ENCODE measurements at places on chromosomes 11 and 22. TPM values are rescaled to one million over a fixed set of nuclear protein-coding genes. Genes with fewer than 3 reads are reported as not detected.

- DNase-seq, result no peak
These were observed 1292.1 kb downstream of the TBC1D22A start for GRCh38 chr22:48054596-48054995.

DNA sequence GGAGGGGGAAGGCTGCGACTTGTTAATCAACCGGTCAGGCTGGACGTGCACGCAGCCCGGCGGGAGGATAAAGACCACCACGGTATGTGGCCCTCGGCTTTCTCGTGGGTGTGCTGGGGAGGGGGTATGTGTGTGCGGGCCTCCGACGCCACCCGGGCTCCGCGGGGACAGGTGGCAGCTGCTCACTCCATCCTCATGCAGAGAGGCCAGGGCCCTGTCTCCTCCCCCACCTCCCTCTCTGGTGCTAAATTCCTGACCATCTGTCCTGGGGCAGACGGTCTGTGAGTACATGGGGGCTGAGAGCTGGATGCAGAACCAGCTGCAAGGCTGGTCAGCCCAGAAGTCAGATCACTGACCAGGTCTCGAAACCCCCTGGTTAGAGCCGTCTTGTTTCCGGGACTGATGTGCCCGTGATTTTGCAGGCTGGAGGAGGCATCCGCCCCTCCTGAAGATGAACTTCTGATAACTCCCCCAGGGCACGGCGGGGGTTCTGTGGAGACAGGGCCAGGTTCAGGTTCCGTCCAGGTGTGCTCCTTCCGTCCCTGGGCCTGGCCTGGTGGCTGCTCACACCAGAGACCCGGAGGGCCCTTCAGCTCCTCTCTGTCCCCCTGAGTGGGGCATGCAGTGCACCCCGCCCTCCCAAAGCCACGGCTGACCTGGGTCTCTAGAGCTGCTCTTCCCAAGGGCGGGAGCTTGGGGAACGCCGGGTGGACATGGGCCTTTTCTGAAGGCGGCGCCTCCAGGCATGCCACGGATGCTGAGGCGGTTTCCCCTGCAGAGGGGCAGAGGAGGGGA is 1119.7 kb downstream of the BRD1 start:
- DNase-seq, result peak; percentile 34

The ATM gene
- total RNA-seq, result 172 TPM

GRCh38 chr11:6413791-6414201 is 5.1 kb downstream of the APBB1 start:
- no peak for DNase-seq

DNA sequence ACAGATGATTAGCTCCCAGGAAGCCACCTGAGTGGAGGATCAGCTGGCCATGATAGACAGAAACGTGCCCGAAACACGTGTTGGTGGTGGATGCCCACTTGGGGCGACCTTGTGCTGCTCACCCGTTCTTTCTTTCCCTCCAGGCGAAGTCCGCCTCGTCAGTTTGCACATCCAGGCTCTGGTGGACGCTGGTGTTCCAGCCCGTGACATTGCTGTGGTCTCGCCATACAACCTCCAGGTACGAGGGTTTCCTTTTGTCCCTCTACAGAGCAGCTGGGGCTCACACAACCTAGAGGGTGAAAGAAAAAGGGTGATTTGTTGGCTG is 30.6 kb downstream of the IGHMBP2 start:
- no peak for DNase-seq

The ANAPC15 gene
- total RNA-seq, result 21.7 TPM

The ZNF408 gene
- 16.2 TPM for total RNA-seq

DNA sequence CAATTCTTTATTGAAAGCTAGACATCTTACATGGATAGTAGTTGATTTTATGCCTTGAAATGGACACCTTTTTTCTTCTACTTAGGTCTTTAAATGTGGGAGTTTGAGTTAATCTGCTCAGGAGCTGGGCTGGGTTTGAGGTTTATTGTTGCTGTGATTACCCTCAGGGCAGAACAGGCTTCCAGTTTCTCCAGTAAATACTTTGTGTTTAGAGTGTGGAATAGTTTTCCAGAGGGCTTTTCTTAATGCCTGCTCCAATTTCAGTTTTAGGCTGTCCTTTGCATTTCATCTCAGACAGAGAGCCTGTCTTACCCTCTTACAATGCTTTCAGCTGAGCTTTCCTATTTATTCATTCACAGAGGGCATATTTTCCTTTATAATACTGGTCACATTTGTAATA is 69.9 kb upstream of the ADORA2A start:
- no peak for DNase-seq

GRCh38 chr11:56922421-56922820 is 66.3 kb upstream of the OR5AK2 start:
- DNase-seq, result no peak

- DNase-seq, result no peak
These were observed 18.5 kb downstream of the MMP13 start for GRCh38 chr11:102936864-102937509.

- no peak for DNase-seq
These were observed 52.4 kb upstream of the CLMP start for GRCh38 chr11:123247496-123247799.

GRCh38 chr11:113113801-113114704 is 152.8 kb downstream of the NCAM1 start:
- no peak for DNase-seq

DNA sequence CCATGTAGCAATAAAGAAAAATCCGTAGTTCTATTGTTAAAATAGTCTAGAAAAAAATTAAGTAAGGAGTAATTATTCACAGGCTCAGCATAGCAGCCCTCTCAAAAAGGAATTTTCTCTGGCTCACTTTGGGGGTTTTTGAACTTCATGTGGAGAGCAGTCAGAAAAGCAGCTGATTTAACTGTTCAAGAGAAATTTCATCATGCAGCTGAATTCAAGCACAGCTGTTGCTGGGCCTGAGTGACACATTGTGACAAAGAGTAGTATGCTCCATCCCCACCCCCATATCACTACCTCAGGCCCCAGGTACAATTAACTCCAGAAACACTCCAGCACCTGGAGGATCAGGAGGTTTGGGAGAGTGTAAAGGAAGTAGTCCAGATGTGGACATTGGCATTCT is 272.1 kb downstream of the FAM76B start:
- DNase-seq, result no peak

The OR8A1 gene
- total RNA-seq, result not detected

The SMIM38 gene
- total RNA-seq, result under 0.01 TPM

DNA sequence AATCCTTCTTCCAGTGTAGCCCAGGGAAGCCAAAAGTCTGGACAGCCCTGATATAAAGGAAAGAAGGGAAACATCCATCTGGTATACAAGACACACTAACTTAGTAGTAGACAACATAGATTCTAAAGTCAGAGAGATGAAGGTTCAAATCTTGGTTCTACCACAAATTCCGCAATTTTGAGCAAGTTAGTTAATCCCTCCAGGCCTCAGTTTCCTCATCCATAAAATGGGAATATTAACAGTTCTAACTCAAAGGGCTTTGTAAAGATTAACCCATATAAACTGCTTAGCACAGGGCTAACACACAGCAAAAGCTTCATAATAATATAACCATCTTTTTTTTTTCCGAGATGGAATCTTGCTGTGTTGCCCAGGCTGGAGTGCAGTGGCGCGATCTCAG is 10.7 kb downstream of the LRP4 start:
- no peak for DNase-seq

The GSTT2 gene
- total RNA-seq, result 0.59 TPM

GRCh38 chr11:125990244-125990643 is 44.4 kb downstream of the VSIG10L2 start:
- DNase-seq, result peak; percentile 78

- DNase-seq, result no peak
These were observed 114.0 kb downstream of the ZNF280B start for GRCh38 chr22:22394591-22394990.

DNA sequence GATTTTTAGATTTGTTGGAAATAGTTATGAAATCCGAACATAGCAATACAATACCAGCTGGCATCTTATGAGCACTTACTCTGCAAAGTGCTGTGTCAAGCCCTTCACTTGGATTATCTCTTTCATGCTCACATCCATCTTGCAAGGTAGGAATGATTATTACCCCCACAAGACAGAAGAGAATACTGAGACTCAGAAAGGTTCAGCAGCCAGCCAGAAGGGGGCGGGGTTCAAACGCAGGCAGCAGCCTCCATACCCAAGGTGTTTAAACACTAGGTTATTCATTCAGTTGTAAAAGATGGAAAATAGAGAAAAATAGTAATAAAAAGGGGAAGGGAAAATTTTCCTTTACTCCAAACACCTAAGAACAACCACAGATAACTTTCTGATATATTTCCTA is 158.5 kb downstream of the CCDC34 start:
- DNase-seq, result no peak

DNA sequence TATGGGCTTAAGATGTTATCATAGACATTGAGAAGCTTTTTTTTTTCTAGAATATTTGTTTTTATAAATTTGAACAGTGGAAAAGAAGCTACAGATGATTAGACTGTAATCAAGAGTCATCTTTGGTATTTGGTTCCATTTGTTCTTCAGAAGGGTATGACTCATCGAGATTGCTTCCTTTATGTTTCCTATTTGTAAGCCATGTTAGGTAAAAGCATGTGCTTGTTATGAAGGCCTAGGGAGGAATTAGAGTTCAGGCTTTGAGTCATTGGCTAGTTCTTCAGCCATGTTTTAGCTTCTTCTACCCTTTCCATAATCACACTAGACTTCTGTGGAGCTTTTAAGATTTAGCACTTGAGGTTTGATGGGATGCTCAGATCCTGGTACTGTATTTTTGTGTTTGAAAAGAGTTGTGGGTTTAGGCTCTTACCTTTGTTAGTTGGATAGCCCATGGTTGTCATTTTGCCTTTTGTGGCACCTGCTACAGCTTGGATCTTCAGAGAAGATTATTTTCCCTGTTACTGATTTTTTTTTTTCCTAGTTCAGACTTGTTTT is 44.3 kb downstream of the POLD3 start:
- peak; percentile 44 for DNase-seq

The FBLN1 gene
- 88.3 TPM for total RNA-seq

The C11orf86 gene
- total RNA-seq, result not detected

DNA sequence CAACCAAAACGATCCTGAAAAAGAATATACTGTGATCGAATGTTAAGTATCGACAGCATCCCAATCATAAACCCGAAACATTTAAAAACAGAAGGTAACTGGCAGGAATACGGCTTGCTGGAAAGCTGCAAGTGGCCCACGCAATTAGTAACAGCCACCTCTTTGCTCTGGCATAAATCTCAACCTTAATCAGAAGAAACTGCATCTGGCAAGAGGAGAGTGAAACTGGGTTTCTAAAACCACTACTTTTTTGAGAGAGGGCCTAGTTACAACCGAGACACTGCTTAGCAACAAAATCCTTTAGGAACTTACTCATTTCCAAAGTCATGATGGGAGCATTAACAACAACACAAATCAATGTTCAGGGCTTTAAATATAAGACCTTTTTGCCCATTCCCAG is 7.9 kb downstream of the NCAPD3 start:
- no peak for DNase-seq

DNA sequence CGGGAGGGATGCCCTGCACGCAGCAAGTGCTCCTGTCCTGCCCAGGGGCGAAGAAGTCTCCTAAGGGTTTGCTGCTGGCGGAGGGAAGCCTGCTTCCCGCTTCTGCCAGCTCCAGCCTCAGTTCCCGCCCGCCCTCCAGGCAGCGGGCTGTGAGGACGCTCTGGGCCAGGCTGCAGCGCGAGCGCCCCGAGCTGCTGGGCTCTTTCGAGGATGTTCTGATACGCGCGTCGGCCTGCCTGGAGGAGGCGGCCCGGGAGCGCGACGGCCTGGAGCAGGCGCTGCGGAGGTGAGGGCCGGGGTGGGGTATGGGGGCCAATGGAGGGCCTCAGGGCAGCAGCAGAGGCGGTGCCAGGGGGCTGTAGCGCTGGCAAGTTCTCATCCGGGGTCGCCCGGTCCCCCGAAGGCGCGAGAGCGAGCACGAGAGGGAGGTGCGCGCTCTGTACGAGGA is 2.2 kb downstream of the CRACR2B start:
- no peak for DNase-seq

DNA sequence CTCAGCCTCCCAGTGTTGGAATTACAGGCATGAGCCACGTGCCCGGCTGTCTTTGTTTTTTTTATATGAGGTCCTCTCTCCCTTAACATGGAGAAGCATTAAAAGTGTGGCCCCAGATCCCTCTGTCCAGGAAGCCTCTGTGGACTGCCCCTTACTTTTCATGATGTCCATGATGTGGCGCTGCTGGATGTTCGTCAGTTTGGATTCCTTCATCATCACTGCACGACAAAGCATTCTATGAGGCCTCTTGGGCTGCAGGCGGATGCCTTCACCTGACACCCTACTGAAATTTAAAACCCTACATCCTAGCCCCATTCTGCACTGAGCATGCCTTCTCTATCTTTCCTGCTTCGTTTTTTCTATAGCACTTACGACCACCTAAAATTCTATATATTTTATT is 2.1 kb downstream of the C22orf23 start:
- no peak for DNase-seq

DNA sequence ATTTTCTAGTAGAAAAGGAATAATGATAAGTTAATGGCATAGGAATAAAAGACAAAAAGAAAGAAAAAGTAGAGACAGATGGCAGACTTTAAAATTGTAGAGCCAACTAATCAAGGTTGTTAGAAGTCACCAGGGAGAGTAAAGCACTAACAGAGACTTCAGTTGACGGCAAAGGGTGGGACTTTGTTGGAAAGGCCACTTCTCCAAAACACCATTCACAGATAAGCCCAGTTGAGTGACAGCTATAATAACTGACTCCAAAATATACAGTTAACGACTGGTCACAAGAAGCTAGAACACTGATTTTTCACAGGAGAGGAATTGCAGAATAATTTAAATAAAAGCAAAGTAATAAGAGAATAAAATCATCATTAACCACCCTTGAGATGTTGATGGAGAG is 16.0 kb upstream of the SOX6 start:
- no peak for DNase-seq

DNA sequence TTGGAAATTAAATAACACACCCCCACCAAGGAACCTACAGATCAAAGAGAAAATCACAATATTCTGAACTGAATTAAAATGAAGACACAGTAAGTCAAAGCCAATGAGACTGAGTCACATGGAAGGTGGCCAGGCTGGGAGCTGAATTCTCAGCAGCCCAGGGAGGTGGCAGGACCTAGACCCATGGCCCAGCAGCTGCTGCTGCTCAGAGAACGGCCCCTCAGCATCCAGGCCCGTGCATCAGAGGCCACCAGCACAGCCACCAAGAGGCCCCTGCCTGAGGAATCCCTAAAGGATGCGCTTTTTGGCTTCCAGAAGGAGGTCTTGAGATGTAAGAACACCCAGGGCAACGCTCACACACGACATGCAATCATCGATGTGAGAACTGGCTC is 35.0 kb downstream of the TBX1 start:
- DNase-seq, result peak; percentile 92

- no peak for DNase-seq
These were observed 57.4 kb upstream of the RCN1 start for GRCh38 chr11:32033491-32033890.

The LMO1 gene
- not detected for total RNA-seq

The HBE1 gene
- total RNA-seq, result not detected

All from osteoblast (primary cell).